ENCODE measurements at places on chromosomes 16 and 17.

DNA sequence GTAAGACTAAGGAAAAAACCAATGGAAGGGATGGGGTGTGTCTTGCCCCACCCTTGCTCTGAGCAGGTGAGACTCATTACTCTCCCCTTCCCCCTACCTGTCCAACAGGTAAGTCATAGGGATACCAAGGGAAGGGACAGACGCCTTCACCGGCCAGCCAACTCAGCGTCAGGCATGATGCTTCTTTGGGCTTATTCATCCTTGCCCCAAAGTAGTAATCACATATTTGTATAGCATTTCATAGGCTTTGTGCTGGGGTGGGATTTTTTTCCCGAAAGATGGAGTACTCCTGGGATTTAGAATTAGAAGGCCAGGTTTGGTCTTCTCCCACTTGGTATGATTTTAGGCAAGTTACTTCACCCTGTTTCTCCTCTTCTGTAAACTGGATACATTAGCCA, 509 bp upstream of the JUP start:
- DNase-seq, result no peak

DNA sequence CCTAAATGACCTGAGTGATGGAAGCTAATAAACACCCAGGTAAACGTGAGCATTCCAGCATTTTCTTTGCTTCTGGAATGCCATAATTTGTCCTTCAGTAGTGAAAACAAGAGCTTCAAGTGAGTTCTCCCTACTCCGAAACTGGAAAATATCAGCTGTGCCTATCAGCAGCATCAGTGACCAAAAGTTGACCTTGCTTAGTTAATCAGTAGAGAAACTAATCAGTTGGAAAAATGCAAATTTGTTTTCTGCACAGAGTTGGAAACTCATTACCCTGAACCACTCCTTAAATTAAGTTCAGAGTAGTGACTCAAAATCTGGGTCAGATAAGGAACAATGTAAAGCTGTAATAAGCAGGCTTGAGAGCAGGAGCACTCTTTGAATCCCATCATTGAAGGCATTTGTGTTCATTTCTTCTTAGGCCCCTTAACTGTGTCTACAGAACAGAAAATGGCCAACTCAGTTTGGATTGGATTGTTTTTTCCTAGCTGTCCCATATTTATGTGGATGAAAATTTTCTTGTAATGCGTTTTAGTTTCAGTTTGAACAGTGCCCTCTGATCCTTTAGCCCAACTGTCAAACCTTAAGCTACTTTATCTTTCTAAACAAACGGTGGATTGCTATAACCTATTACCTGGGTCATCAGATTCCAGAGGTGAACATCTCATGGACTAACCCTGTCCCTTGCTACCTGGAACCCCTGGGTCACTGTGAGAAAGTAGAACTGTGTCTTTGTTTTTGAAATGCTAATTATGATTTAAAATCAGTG, 290.4 kb downstream of the TOX3 start:
- no peak for DNase-seq

DNA sequence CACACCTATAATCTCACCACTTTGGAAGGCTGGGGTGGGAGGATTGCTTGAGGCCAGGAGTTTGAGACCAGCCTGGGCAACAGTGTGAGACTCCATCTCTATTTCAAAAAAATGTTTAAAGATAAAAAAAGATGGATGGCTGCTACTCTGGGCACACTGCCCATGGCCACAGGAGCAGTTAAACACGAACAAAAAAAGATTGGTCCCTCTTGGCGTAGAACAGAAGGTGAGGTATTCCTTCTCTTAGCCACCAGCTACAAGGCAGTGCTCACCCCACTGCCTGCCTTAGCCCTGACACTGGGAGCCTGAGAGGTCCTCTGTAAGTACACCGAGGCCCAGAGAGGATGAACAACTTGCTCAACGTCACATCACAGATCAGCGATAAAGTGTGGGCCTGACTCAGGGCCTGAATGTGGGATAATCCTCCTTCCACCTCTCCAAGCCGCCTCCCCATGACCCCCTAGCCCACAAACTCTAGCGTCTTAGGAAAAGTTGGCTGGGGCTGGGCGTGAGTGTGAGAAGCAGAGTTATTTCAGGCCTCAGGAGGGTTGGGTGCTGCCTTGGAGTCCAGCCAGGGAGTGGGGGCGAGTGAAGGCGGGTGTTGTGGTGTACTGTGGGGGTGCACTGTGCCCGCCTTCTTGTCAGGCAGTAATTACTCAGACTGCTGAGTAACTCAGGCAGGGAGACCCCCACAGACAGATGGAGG, 2.3 kb upstream of the DPH1 start:
- DNase-seq, result no peak

- DNase-seq, result no peak
Measured at GRCh38 chr16:66996324-66996982, 8.1 kb downstream of the CES4A start.

DNA sequence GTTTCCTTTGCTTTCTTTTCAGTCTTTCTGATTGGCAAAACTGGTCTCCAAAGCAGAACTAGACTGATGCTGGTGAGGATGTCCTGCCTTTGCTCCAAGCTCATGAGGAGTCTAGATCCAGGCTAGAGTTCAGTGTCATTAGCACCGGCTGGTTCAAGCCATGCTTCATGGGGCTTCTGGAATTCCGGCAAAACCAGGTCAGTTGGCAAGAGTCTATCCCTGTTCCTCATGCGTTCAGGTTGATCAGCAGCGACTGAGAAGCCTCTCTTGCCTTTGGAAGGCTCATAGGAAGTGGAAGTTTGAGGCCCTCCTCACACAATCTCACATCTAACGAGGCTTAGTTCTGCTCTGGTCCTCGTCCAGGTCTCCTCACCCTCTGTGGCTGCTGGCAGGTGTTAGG, 194.3 kb downstream of the HS3ST3A1 start:
- no peak for DNase-seq

DNA sequence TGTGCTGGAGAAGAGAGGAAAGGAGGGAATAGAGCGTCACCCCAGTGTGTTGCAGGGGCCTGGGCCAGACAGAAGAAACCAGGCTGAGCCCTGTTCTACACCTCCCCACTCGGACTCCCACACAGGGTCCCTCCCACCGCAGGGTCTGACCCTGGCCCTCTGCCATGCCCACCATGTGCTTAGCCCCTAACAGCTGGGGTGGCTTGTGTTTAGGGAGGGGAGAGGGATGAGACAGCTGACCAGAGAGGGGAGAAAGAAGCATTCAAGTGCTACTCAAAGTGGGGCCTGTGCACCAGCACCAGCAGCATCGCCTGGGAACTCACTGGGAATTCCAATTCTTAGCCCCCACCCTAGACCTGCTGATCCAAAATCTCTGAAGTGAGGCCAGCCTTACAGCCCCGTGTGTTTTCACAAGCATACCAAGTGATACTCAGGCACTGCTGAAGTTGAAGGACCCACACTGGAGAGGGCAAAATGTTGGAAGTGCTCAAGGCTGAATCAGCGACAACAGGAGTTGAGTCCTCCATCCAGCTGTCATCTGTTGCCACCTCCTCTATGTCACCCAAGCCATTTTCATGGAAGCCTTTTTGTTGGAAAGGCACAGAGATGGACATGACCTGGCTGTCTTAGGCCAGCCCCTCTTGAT, 47.0 kb downstream of the FZD2 start:
- DNase-seq, result no peak

- no peak for DNase-seq
Measured at GRCh38 chr16:24990803-24991202, 24.4 kb downstream of the ARHGAP17 start.

DNA sequence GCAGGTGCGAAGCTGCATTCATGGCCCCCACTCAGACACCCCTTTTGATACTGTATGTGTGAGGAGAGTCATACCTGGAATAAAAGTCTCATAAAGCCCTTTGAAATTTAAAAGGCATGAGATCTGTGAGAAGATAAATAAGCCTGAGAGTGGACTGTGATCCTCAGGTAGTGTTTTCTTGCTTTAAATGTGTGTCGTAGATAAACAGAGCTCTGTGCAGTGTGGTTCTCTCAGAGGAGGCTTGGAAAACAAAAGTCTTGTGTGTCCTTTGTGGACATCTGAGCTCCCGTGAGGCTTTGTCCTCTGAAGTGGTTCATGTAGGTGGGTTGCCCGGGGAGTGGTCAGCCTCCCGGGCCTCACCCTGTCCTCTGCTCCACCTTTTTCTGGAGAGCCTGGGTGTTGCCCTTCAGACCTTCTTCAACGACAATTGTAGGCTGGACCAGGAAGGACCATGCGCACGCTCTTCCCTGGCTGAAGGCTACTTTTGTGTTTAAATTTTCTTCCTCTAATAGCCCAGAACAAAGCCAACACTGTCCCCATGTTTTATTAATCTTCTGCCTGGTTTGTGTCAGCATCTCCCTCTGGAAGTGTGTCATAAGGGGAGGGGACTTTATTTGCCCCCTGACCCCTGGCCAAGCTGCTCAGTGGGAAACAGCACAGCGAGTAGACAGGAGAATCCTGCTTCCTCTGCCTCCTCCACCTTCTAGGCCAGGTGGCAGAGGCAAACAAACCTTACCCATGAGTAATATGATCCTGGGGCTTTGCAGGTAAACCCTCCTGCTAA, 151.2 kb downstream of the MSI2 start:
- DNase-seq, result no peak

DNA sequence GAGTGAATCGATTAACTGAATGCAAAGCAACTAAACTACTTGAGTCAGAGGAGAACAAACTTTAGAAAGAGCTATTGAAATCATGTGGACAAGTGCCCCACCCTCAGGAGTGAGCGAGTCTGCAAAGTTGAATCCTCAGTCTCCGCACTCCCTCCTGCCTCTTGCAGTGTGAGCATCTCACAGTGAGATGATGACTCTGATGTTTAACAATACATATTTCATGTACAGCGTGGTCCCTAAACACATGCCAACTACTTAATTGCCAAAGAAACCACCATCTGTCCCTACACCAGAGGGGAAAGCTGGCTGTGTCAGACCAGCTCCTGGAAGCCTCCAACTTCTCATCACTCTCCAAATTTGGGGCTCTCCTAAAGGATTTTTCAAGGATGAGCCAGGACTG, 31.2 kb downstream of the PIMREG start:
- no peak for DNase-seq

- DNase-seq, result no peak
Measured at GRCh38 chr16:77290451-77291115, 91.4 kb downstream of the SYCE1L start.

DNA sequence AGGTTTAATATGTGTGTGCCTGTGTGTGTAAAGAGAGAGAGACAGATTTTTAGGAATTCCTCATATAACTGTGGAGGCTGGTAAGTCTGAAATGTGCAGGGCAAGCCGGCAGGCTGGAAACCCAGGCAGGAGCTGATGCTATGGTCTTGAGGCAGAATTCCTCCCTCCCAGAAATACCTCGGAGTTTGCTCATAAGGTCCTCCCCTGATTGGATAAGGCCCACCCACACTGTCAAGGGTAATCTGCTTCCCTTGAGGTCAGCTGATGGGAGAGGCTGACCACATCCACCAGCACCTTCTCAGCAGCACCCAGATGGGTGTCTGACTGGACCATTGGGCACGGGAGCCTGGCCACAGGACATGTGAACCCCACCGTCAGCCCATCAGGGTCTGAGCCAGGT, 42.4 kb downstream of the C16orf95 start:
- no peak for DNase-seq

- no peak for DNase-seq
Measured at GRCh38 chr17:75734674-75735294, 13.5 kb downstream of the ITGB4 start.

GRCh38 chr16:88881007-88881615, 14.7 kb upstream of the PABPN1L start:
- DNase-seq, result no peak

GRCh38 chr17:42422958-42423712, at the start of gene CAVIN1:
TSS of gene CAVIN1 (minus strand) at chr17:42423256. CDS start at chr17:42423097, 159 bp downstream.
- DNase-seq, result peak; percentile 99

GRCh38 chr16:67775273-67775672, 31.1 kb downstream of the RANBP10 start:
- no peak for DNase-seq

DNA sequence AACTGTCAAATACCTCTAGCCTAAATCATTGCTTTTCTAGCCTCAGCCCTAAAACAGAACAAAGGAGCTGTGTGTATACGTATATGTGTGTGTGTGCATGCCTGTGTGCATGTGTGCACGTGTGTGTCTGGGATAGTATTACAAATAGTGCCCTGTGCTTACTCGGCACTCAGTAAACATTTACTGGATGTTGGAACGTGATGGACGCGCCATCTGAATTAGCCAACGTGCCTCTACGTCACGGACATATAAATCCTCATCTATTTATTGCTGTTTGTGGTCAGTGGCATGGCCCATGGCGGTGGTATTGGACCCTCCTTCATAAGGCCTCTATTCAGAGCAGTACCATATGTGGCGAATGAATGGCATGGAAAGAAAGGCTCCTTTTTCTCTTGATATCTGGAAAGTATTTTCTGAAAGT, 37.5 kb downstream of the WWP2 start:
- no peak for DNase-seq

GRCh38 chr16:88479793-88480760, 27.0 kb downstream of the ZFPM1 start:
- DNase-seq, result no peak

- DNase-seq, result no peak
Measured at GRCh38 chr17:39848600-39848999, 15.5 kb downstream of the IKZF3 start.
